ENCODE measurements at places on chromosomes 16 and 17. TPM values are rescaled to one million over a fixed set of nuclear protein-coding genes. Genes with fewer than 3 reads are reported as not detected.

SCNN1G gene
- total RNA-seq = not detected

HS3ST3B1 gene
- total RNA-seq = not detected

ZACN gene
- total RNA-seq = not detected

VMO1 gene
- 4.1 TPM for total RNA-seq

ABCA6 gene
- not detected for total RNA-seq

ENPP7 gene
- not detected for total RNA-seq

KRTAP4-3 gene
- total RNA-seq = not detected

DNA sequence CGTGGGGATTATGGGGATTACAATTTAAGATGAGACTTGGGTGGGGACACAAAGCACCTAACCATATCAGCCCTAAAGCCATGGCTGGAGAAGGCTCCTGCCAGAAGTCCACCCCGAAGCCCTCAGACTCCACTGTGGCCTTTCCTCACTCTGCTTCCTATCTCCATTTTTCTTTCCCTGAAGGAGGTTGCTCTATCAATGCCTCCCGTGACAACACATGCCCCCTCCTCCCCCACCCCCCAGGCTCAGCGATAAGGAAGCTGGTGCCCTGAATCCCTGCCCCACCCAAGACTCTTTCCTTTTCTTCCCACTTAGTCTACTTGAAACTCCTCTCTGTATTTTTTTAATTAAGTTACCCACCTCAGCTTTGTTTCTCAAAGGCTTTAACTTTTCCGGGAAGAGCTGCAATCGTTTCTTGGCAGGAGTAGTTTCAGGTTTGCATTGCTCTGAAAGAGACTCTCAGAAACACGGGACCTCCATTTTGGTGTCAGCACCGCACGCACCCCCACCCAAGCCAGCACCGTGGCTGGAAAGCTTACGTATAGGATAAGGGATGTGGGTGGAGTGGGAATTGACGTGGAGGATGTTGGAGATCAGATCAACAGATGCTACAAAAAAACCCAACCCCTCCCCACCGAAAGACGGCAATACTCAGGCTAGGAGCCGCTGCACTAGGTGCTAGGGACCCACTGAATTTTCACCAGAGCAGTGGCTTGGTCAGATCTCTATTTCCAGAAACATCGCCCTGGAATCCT lies 15.2 kb upstream of the CA4 start:
- peak overlapping the region; percentile 84 for H3K4me3 ChIP-seq
- no peaks in the 10 kb centered on the region for H3K36me3 ChIP-seq
- DNase-seq = no peak
- H3K27ac ChIP-seq = no peak overlapping the region
- H3K4me1 ChIP-seq = peaks cover 10% of the 10 kb centered on the region
- no peaks in the 10 kb centered on the region for H3K27me3 ChIP-seq

DNA sequence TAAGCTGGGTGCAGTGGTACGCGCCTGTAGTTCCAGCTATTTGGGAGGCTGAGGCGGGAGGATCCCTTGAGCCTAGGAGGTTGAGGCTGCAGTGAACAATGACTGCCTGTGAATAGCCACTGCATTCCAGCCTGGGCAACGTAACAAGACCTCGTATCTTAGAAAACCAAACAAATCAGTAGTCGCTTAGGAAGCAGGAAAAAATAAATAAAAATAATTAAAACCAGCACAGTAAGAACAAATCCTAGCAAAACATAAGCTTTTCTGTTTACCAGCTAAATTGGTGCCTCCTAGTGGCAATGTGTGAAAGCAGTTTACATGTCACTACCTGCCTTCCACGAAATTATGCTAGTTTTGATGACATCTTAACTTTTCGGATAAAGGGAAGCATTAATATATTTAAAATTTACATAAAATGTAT lies 1.3 kb downstream of the ARMC5 start:
- H3K27me3 ChIP-seq = no peaks in the 10 kb centered on the region
- H3K4me1 ChIP-seq = peaks cover 28% of the 10 kb centered on the region
- DNase-seq = peak; percentile 43
- H3K27ac ChIP-seq = no peak overlapping the region
- peak overlapping the region; percentile 59 for H3K4me3 ChIP-seq

- H3K27ac ChIP-seq = peak overlapping the region; percentile 82
- DNase-seq = peak; percentile 39
- peaks cover 51% of the 10 kb centered on the region for H3K4me1 ChIP-seq
- no peaks in the 10 kb centered on the region for H3K27me3 ChIP-seq
- H3K36me3 ChIP-seq = peaks cover 35% of the 10 kb centered on the region
Measured at GRCh38 chr17:28725166-28725659, 820 bp downstream of the TLCD1 start.

DNA sequence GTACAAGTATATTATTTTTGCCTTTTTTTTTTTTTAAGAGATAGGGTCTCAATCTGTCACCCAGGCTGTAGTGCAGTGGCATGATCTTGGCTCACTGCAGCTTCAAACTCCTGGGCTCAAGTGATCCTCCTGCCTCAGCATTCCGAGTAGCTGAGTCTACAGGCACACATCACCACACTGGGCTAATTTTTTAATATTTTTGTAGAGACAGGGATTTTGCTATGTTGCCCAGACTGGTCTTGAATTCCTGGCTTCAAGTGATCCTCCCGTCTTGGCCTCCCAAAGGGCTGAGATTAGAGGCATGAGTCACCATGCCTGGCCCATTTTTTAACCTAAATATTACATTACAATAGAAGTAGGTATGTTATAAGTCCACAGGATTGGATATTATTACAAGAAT lies 3.2 kb downstream of the TERB1 start:
- no peak overlapping the region for H3K4me3 ChIP-seq
- no peaks in the 10 kb centered on the region for H3K27me3 ChIP-seq
- H3K27ac ChIP-seq = no peak overlapping the region

GRCh38 chr16:19119564-19119963 lies 5.8 kb downstream of the ITPRIPL2 start:
- peaks cover 66% of the 10 kb centered on the region for H3K4me1 ChIP-seq
- H3K4me3 ChIP-seq = peak overlapping the region; percentile 59
- DNase-seq = peak; percentile 33
- H3K27me3 ChIP-seq = no peaks in the 10 kb centered on the region
- peak overlapping the region; percentile 96 for H3K27ac ChIP-seq

- no peak overlapping the region for H3K27ac ChIP-seq
- H3K4me3 ChIP-seq = no peak overlapping the region
- H3K27me3 ChIP-seq = no peaks in the 10 kb centered on the region
- H3K4me1 ChIP-seq = no peaks in the 10 kb centered on the region
- DNase-seq = no peak
Measured at GRCh38 chr17:65990593-65990992, 201.3 kb downstream of the CEP112 start.

- H3K36me3 ChIP-seq = no peaks in the 10 kb centered on the region
- no peak overlapping the region for H3K4me3 ChIP-seq
- H3K27ac ChIP-seq = no peak overlapping the region
- DNase-seq = no peak
- 0 out of 2 replicates have a peak, but pooled peaks cover 4% of the 10 kb centered on the region for H3K4me1 ChIP-seq
Measured at GRCh38 chr17:3803308-3803640, 2.3 kb upstream of the ITGAE start.

DNA sequence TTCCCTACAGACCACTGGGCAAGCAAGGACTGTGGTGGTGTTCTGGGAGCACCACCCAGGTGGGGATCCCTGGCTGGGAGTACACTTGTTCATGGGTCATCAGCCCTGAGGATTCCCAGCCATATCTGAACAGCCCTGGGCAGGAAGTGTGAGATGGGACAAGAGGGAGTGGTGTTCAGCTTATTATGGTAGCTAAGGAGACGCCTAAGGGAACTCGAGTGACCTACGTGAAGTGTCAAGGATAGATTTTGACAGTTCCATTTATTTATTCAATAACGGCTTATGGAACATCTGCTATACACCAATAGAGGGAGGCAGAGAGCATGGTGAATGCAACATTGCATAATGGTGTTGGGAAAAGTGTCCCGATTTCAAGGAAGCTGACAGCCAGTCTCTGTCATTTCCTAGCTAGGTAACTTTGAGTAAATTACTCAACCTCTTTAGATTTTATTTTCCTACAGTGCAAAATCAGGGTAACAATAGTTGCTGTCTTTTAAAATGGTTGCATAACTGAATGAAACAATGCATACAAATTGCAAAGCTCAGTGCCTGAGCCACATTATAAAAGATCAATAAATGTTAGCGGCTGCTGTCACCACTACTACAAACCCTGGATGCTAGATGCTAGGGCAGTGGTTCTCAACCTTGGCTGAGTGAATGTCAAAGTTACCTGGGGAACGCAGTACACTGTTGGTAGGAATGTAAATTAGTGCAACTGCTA lies 534.1 kb downstream of the GRIN2A start:
- no peaks in the 10 kb centered on the region for H3K36me3 ChIP-seq
- no peak overlapping the region for H3K4me3 ChIP-seq
- no peaks in the 10 kb centered on the region for H3K4me1 ChIP-seq
- no peak for DNase-seq

DNA sequence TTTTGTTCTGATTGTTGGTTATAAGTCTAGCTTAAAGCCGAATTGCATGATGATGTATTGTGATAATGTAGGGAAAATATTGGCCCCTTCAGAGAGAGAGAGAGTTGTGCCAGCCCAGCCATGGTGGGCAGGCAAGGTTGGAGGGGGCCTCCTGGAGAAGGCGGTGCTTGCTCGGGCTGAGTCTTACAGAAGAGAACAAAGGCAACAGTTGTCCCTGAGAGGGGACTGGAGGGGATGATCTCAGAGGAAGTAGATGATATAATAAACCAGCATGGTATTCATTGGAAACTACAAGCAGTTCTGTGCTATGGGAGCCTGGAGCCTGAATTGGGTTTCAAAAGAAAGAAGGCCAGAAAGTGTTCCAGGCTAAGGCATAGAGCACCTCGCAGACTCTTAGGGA lies 173.8 kb downstream of the RPTOR start:
- H3K27me3 ChIP-seq = no peaks in the 10 kb centered on the region
- no peak overlapping the region for H3K4me3 ChIP-seq
- H3K4me1 ChIP-seq = peaks cover 17% of the 10 kb centered on the region
- H3K27ac ChIP-seq = no peak overlapping the region
- DNase-seq = no peak

DNA sequence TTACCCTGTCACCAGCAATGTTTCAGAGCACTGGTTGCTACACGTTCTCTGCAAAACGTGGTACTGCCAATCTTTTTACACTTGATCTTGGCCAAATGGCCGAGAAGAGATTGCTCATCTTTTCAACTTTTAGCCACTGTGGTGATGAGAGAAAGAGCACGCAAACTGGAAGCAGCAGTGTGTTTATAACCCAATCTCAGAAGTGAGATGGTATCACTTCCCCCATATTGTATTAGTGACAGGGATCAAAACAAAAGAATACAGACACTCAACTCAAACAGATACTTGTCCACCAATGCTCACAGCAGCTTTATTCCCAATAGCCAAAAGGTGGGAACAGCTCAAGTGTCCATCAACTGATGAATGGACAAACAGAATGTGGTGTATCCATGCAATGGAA lies 72.1 kb upstream of the FA2H start:
- H3K27ac ChIP-seq = no peak overlapping the region
- no peak for DNase-seq
- H3K4me3 ChIP-seq = no peak overlapping the region
- peaks cover 12% of the 10 kb centered on the region for H3K4me1 ChIP-seq

GRCh38 chr16:58127033-58127556 lies 2.1 kb downstream of the CFAP20 start:
- peak overlapping the region; percentile 88 for H3K4me3 ChIP-seq
- H3K4me1 ChIP-seq = peaks cover 37% of the 10 kb centered on the region
- H3K27me3 ChIP-seq = no peaks in the 10 kb centered on the region
- no peak for DNase-seq
- no peaks in the 10 kb centered on the region for H3K36me3 ChIP-seq
- H3K27ac ChIP-seq = no peak overlapping the region

DNA sequence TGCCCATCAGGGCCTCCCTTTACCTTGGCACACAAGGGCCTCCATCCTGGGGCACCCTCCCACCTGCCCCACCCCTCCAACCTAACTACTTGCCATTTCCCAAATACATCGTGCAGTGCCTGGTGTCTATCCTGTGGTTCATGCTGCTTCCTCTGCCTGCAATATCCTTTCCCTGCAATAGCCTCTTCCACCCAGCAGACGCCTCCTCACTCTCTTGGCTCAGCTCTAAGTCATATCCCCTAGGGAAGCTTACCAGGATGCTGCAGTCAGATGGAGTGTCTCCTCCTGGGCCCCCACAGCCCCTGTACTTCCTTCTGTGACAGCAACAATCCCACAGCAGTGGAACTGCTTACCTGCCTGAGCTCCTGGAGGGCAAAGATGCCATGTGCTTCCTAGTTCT lies 36.7 kb downstream of the CCDC182 start:
- no peak for DNase-seq
- H3K27ac ChIP-seq = no peak overlapping the region
- no peaks in the 10 kb centered on the region for H3K4me1 ChIP-seq
- no peak overlapping the region for H3K4me3 ChIP-seq

DNA sequence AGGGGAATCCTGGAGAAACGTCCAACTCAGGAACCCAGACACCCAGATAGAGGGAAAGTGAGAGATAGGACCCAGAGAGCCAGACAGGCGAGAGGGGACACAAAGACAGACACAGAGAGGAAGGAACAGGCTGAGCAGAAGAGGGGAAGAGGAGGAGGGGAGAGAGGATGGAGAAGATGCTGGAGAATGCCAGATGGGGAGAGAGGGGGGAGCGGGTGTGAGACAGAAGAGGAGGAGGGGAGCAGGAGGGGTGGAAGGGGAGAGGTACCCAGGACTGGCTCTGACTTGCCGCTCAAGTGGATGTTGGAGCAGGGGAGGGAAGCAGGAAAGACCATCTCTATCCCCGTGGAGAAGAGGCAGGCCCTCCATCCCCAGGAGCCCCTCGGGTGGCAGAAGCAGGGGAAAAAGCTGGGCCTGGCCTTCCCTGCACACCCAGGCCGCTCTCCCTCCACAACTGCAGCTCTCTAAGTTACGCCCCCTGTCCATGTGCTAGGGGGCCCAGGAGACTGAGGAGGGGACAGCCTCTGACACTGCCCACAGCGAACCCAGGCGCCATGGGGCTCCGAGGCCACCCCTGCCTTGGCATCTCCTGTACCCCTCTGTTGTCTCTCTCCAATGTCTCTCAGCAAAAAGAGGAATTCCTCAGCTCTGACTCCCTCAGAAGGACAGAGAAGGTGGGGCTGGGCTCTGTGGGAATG lies 4.8 kb downstream of the PPP1R9B start:
- H3K27ac ChIP-seq = no peak overlapping the region
- H3K4me3 ChIP-seq = no peak overlapping the region
- H3K4me1 ChIP-seq = peaks cover 48% of the 10 kb centered on the region
- H3K36me3 ChIP-seq = peaks cover 29% of the 10 kb centered on the region
- H3K27me3 ChIP-seq = no peaks in the 10 kb centered on the region

DNA sequence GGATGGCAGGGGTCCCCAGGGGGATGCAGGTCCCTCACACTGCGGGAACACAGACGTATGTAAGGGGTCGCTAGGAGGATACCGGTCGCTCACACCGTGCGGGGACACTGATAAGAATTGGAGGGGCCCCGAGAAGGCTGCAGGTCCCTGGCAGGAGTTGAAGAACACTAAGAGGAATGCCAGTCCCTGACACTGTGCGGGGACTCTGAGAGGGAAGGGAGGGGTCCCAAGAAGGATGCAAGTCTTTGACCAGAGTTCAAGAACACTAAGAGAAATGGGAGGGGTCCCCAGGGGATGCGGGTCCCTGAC lies 510 bp downstream of the ERCC4 start:
- H3K4me1 ChIP-seq = peaks cover 9% of the 10 kb centered on the region
- peak overlapping the region; percentile 83 for H3K4me3 ChIP-seq
- 0 out of 2 replicates have a peak, but pooled peaks cover 11% of the 10 kb centered on the region for H3K36me3 ChIP-seq
- DNase-seq = no peak
- 0 out of 2 replicates have a peak overlapping the region, but pooled peaks have one; percentile 4 for H3K27ac ChIP-seq
- H3K27me3 ChIP-seq = no peaks in the 10 kb centered on the region

- H3K27me3 ChIP-seq = peaks cover 91% of the 10 kb centered on the region
- H3K36me3 ChIP-seq = no peaks in the 10 kb centered on the region
- no peaks in the 10 kb centered on the region for H3K4me1 ChIP-seq
- DNase-seq = peak; percentile 10
- no peak overlapping the region for H3K27ac ChIP-seq
- no peak overlapping the region for H3K4me3 ChIP-seq
Measured at GRCh38 chr17:73474370-73474988, 162.7 kb upstream of the CDC42EP4 start.

Measured in PC-9 (cell line).